ENCODE measurements at places on chromosomes 3 and 15.

GRCh38 chr15:25060472-25060803 is 105.7 kb downstream of the SNRPN start:
- no peak for DNase-seq

DNA sequence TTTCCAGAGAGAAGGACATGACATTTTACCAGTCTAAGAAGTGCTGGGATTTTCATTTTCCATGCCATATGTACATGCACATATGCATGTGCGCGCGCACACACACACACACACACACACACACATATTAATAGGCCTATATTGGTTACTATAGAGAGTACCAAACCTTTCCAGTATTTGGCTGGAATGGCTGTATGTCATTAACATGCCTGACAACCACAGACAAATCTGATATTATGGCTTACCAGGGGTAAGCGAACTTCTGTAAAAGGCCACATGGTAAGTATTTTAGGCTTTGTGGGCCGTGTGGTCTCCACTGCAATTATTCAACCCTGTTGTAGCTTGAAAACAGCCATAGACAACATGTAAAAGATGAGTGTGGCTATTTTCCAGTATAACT is 97.2 kb upstream of the TSPAN3 start:
- no peak for DNase-seq

DNA sequence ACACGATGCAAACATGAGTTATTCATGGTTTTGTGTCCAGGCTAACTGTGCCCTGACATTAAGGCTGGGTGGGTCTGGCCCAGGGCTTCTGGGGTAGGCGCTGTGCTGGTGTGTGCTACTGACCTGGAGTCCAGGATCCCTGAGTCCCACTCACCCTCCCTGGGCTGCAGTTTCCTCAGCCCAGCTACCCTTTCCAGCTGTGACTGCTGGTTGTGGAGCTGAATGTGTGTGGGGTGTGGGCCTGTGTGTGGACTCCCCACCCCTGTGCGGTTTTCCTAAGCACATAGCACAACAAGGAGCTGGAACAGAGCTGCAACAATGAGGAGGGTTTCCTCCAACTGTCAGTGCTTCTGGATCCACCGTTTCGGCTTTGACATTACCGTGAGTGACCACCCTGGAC is 38.0 kb downstream of the SMAD3 start:
- DNase-seq: no peak

DNA sequence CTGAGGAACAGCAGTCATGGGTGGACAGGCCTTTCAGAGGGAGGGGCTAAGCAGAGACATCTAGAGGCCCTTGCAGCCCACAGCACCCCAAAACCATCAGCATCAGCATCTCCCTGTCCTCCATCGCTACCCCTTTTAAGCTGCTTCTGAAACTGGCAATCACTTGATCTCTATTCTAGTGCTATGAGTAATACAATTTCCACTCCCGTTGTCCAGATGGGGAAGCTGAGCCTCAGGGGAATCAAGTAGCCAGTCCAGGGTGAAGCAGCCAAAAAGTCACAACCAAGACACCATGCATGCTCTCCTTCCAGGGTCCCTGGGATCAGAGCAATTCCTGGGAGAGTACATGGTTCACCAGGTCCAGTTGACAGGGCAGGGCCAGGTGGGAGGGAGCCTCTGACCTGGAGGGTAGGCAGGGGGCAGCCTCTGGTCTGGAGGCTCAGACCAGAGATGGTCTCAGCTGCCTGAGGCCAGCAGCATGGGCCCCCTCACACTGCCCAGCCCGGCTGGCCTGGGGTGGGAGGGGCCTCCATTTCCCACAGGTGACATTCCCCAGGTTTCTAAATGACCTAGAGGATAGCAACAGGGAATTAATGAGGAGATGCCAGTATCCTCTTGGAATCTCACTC is 30.0 kb downstream of the KLHL25 start:
- no peak for DNase-seq

DNA sequence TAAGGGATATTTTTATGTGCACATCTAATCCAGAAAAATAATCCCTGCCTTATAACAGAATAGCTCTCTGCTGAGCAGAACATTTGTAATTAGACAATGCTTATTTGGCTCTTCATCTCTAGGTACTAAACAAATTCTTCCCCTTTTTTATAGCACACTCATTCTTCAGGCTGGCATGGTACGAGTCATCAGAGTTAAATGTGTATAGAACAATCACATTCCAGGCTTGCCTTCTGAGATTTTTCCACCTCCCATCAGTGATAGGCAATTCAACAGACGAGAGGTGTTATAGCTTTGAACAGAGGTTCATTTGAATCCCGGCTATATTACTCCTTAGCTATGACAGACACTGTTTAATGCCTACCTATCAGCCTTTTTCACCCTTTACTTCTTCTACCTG is 21.4 kb upstream of the SPPL2A start:
- no peak for DNase-seq

DNA sequence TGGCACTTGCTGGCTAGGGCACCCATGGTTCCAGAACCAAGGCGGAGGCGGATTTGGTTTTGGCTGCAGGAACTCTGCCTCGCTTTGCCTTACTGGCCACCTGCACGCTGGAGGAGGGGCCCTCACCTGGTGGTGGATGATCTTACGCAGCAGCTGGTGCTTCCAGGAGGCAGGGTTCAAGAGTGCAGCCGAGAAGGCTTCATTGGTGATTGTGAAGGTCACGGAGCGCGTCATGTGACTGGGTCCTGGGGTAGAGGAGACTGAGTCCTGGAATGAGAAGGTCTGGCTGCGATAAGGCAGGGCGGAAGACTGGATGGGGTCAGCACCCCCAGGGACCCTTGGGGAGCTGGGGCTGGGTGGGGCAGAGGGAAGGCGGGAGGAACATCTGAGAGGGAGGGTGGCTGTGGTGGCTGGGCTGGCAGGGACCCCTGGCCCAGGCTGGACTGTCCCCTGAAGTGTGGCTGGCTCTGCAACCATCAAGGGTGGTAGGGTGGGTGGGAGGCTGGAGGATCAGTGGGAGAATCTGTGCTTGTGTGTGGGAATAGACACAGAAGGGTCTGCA is 25.8 kb upstream of the GOLGA6C start:
- DNase-seq: no peak

DNA sequence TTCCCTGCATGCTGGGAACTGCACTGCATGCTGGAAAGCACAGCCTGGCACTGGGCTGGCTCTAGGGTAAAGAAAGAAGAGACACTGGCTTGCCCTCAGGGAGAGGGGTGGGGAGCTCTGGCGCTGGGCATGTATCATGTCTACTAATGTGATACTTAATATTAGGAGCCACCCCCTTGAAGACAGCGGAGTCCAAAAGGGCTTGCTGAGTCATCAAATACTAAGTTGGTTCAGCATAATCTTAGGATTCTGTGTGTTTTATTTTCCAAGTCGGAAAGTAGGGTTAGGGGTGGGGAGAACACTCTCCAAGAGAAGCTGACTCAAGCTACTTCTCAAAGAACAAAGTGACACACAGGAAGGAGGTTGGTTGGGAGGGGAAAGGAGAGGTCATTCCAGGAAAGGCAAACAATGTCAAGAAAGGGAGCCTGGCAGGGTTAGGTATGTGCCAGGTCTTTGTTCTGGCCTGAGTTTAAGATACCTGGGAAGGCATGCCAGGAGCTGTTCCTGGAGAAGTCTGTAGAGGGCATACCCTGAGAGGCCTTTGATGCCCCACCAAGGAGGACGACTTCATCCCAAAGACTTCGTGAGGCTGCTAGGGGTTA is 237.8 kb upstream of the NR2E3 start:
- no peak for DNase-seq

GRCh38 chr3:111910806-111911205 is 51.7 kb downstream of the PHLDB2 start:
- DNase-seq: no peak

- DNase-seq: no peak
These were observed 44.2 kb downstream of the CMTM8 start for GRCh38 chr3:32282578-32283154.

- peak; percentile 4 for DNase-seq
These were observed 15.0 kb downstream of the IL12A start for GRCh38 chr3:160003520-160004128.

- DNase-seq: no peak
These were observed 12.5 kb downstream of the SMAD6 start for GRCh38 chr15:66714543-66714981.

Measured in T-helper 2 cell (primary cell).